ENCODE measurements at places on chromosomes 2 and 18.

- DNase-seq = no peak
Measured at GRCh38 chr2:71756280-71756906, 303.0 kb downstream of the DYSF start.

DNA sequence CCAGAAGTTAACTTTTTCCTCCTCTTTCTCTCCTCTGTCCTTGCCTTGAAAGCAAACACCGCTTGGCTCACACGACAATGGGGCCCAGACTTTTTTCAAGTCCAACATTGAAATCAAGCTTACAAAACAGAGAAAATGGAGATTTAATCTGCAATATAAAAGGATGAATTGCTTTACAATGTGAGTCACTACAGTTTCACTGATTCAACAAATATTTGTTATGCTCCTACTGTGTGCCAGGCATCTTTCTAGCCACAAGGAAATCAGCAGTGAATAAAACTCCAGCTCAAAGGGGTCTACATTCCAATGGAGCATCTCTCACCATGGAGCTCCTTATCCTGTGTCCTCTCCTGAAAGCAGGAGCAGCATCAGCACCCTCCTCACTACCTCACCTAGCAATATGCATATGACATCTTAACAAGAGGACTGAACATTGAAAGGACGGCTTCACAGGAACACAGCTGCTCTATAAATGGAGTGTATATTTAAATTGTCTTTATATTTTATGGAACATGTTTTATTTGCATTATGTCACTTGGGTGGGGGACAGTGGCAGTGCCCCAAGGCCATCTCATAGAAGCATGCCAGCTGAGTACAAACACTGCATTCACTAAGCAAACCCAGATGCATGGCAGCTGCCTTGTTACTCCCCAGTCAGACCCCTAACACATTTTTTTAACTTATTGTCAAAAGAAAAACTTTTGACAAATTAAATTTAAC lies 39.5 kb downstream of the PKDCC start:
- DNase-seq = no peak

- no peak for DNase-seq
Measured at GRCh38 chr2:207040696-207041095, 101.4 kb downstream of the CPO start.

- no peak for DNase-seq
Measured at GRCh38 chr18:55355223-55355622, 232.8 kb downstream of the TCF4 start.

GRCh38 chr2:144678736-144679135 lies 158.8 kb upstream of the ZEB2 start:
- no peak for DNase-seq

DNA sequence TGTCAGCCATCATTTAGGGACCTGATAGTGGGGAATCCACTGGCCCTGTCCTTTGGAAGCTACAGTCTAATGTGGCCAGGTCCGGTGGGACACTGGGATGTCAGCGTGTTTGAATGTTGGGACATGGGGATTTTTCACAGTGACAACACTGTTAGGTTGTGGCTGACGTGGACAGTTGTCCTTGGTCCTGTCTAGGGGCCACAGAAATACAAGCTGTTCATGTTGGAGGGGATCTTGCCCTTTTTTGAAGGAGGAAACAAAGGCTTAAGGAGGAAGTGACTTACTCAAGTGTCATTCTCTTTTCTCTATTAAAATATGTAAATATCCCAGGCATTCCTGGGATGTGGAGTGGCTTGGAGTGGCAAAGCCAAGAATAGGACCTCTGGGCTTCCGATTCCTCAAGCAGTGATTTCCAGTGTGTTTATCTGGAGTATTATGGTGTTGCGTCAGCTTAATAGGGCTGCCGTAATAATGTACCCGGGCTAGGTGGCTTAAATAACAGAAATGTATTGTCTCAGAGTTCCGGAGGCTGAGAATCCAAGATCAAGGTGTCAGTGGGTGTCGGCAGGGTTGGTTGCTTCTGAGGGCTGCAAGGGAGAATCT lies 8.5 kb downstream of the ACOXL start:
- DNase-seq = no peak
